Substantia nigra (tissue), 51 donors: ENCODE measurements at places on chromosomes 2 and 18.
A peak's percentile ranks its signal among the peaks of the same experiment; 100 is the strongest.

- no peak for DNase-seq
Measured at GRCh38 chr2:196288006-196288538, 116.7 kb upstream of the STK17B start.

DNA sequence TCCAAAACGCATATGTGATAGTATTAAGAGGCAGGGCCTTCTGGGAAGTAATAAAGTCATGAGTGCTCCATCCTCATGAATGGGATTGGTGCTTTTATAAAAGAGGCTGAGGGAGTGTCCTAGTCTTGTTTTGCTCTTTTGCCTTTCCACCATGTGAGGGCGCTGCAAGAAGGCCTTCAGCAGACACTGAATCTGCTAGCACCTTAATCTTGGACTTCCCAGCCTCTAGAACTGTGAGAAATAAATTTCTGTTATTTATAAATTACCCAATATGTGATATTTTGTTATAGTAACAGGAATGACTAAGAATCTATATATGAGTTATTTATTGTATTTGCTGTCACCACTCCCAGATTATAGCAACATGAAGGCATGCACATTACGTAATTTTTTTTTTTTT lies 63.5 kb downstream of the PLA2R1 start:
- no peak for DNase-seq

DNA sequence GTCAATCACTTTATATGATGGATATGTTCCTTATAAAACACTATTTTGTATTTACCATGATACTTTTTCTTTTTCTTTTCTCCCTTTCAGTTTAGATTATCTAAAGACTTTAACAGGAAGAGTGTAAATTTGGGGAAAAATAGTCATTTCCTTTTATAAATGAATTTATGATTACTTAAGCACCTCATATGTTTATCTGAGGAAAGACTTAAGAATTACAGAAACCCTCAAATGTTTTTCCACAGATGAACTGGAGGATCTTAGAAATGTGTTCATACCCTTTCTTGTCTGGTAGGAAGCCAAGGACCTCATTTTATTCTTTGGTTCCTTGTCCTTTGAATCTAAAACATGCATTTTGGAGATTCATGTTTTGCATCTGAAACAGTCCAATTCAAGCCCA lies 36.7 kb downstream of the MAPRE2 start:
- DNase-seq, result no peak

DNA sequence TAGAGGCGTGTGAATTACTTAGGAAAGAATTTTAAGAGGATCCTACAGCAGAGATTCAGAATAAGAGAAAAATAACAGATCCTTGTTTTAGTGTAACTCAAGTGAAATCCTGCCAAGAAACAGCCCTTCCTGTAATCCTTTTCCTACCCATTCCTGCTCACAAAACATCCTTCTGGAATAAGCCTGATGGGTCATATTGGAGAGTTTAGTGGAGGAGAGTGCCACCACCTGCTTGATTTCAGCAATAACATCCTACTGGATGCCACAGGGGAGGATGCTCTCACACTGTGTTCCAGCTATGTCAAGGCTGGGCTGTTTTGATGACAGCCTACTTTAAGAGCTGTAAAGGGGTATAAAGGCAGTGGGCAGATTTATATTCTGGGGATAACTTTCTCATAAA lies 54.8 kb upstream of the CCDC178 start:
- peak; percentile 1 for DNase-seq

GRCh38 chr2:137021763-137022162 lies 256.4 kb downstream of the THSD7B start:
- no peak for DNase-seq

- DNase-seq, result no peak
Measured at GRCh38 chr2:240922982-240923537, 16.9 kb downstream of the CROCC2 start.

GRCh38 chr2:148917431-148917830 lies 42.4 kb downstream of the KIF5C start:
- DNase-seq, result no peak

DNA sequence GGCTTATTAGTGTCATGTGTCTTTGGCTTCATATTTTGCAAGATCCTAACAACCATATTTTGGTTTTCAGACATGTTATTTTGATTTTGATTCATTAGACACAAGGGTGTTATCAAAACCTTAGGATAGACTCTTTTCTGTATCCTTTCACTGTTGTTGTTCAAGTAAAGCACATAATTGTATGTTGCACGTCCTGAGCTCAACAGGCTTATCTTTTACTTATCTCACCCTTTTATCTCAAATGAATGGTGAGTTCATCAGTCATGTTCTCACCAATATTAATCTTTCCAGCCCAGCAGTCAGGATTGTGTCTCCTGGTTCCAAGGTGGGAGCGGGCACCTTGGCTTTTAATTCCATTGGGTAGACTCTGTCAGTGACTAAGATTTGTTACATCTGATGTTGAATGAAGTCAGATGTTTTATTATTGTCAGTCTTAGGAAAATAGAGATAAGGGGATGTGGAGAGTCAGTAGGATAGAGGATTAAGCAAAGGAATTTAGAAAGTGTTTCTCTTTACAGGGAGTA lies 11.9 kb downstream of the GPN1 start:
- DNase-seq, result no peak

GRCh38 chr2:203789618-203790017 lies 78.0 kb upstream of the CTLA4 start:
- no peak for DNase-seq

- DNase-seq, result no peak
Measured at GRCh38 chr2:148642891-148643416, 1.6 kb upstream of the EPC2 start.

- no peak for DNase-seq
Measured at GRCh38 chr2:149953627-149954026, 366.1 kb upstream of the MMADHC start.

GRCh38 chr2:198268519-198268918 lies 464.1 kb downstream of the PLCL1 start:
- DNase-seq, result no peak

- no peak for DNase-seq
Measured at GRCh38 chr2:67613227-67613626, 216.1 kb downstream of the ETAA1 start.

- no peak for DNase-seq
Measured at GRCh38 chr2:109129921-109130722, 1.1 kb downstream of the SH3RF3 start.

DNA sequence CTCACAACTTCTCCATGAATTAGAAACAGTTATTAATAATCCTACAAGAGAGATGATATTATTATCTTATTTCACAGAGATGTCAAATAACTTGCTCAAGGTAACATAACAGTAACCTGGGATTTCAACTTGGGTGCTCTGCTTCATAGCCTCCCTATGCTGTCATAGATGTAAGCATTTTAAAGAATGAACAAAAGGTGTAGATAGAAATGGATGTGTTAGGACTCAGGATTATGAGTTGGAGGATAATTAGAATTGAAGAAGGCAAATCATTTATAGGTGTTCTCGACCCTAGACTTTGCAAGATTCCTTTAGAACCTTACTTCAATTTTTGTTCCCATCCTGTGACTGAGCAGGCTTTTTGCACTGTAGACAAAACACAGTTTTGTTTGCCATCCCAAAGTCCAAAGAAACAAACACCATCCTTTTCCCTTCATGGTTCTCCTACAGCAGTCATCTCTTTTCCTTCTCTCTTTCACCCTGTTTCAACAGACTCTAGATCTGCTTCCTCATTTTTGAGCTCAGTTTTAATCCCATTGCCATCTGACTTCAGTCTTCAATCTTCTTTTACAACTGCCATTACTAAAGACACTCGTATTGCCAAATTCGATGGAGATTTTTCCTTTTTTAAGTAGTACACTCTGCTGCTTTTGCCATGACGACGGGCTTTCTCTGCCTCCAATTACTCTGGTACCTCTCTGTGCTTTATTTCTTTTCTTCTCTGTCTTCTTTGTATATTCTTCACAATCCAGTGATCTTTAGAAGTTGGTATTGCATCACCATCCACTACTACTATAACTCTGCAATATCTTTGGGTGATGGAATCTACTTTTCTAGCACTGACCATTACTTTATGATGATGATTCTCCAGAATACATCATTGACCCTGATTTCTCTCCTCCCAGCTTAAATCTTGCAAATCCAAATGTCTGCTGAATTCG lies 4.5 kb downstream of the HNMT start:
- no peak for DNase-seq

- no peak for DNase-seq
Measured at GRCh38 chr2:98833172-98833916, 102.4 kb upstream of the MGAT4A start.

- no peak for DNase-seq
Measured at GRCh38 chr18:22865354-22866116, 67.6 kb upstream of the RBBP8 start.

- peak; percentile 19 for DNase-seq
Measured at GRCh38 chr2:54708584-54709335, 14.7 kb upstream of the EML6 start.
